Stimulated activated CD8-positive, alpha-beta memory T cell treated with anti-CD3 and anti-CD28 coated beads, Interleukin-2, amount 100 ng/mL, for 1 hour (primary cell): ENCODE measurements at places on chromosomes 4 and X.

- DNase-seq, result no peak
These were observed 415 bp upstream of the TENM3 start for GRCh38 chr4:182242787-182243186.

DNA sequence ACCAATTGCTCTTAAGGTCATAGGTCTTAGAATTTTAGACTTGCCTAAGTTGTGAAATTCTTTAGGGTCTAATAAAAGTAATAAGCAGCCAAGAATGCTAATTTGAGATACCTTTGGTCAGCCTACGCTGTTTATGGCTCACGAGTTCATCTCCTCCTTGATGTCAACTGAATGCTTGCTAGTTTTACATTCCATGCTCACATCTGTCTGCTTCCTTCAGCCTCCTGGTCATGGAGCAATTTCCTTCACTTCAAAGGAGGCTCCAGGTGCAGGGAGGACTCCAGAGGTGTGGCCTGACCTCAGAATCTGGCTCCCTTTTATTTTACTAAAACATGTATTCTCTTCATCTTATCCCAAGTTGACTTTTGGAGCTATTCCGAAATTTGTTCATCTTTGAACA, 23.3 kb upstream of the LNX1 start:
- no peak for DNase-seq

GRCh38 chrX:100662796-100663195, 18.8 kb downstream of the SRPX2 start:
- no peak for DNase-seq

DNA sequence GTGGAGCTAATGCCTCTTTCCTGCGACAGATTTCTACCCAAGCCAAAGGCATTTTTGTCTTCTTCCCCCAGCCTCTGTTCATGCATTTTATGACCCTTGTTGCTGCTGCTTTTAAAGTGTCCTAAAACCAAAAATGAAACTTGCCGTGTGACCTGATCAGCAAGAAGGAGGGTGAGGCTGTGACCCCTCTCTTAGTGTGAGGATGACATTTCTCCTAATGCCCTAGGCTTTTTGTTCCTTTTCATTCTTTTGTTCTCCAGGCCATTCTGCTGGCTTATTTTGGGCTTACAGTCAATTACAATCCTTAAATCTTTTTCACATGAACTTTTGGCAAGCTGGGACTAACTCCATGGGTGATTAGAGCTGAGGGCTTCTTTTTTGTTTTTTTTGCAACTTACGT, 34.4 kb downstream of the PTTG2 start:
- no peak for DNase-seq

- no peak for DNase-seq
These were observed 6.1 kb downstream of the GASK1B start for GRCh38 chr4:158166701-158167100.
